Stimulated activated CD4-positive, alpha-beta T cell treated with anti-CD3 and anti-CD28 coated beads, Interleukin-2, amount 100 ng/mL, for 48 hours (primary cell): ENCODE measurements at places on chromosomes 1 and 21.

- no peak for DNase-seq
Measured at GRCh38 chr1:208159555-208160258, 84.5 kb downstream of the PLXNA2 start.

GRCh38 chr1:70899735-70900134 is 147.9 kb downstream of the PTGER3 start:
- DNase-seq: no peak

GRCh38 chr1:208603721-208604120 is 359.5 kb upstream of the PLXNA2 start:
- DNase-seq: no peak

DNA sequence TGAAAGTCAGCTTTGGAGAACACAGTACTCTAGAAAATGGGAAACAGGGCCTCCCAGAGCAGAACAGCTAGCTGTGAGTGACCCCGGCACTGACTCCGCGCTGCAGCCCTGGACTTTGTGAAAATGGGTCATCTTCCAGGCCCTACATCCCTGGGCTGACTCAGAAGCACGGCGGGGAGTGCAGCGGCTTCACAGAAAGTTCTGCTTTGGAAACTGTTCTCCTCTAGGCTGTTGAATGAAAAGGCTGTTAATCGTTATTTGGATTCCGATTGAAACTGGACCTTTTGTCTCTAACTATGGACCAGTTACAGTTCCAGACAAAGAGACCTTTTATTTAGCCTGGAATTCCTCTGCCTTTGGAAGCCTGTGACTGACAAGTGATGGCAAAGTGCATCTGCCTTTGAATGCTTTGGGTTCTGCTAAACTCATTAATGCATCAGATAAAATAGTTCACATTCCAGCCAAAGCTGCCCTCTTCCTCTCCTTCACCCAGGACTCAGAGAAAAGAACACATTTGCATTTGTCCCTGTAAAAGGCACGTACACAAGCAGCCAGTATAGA is 144.9 kb upstream of the HOOK1 start:
- no peak for DNase-seq

DNA sequence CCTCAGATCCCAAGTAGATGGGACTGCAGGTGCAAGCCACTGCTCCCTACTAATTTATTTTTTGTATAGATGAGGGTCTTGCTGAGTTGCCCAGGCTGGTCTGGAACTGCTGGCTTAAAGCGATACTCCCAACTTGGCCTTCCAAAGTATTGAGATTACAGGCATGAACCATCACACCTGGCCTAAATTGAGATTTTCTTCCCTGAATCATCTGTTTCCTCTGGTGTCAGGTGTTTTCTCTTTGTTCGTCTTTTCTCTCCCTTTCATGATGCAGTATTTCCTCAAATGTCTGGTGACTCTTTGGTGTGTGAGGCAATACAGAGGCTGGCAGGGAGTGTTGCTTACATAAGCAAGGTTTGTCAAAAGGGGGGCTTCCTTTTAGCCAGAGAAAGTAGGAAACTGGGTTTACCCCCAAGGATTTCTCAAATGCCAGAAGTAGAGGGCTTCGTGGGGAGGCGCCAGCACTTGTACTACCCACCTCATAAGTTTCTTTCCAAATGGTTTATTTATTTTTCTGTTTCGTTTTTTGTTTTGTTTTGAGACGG is 27.6 kb downstream of the CLDN14 start:
- DNase-seq: no peak

DNA sequence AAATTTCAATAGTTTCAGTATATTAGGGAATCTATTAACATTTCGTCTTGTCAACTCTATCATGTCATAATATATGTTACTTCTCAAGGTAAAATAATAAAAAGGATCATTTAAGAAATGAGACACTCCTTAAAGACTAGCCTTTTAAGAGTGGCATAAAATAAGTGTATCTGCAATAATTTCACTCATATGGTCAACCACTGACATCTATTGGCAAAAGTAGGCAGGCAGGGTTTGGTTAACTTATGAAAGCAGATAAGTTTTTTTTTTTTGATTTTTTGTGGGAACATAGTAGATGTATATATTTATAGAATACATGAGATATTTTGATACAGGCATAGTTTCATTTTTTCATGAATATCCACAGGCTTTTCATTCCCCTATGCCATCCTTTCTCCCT is 5.5 kb upstream of the RGS21 start:
- no peak for DNase-seq

GRCh38 chr1:26970810-26971209 is 10.5 kb upstream of the KDF1 start:
- DNase-seq: no peak

- no peak for DNase-seq
Measured at GRCh38 chr1:97573553-97573952, 347.3 kb downstream of the DPYD start.

GRCh38 chr21:46253610-46254124 is 25.1 kb upstream of the LSS start:
- DNase-seq: no peak

DNA sequence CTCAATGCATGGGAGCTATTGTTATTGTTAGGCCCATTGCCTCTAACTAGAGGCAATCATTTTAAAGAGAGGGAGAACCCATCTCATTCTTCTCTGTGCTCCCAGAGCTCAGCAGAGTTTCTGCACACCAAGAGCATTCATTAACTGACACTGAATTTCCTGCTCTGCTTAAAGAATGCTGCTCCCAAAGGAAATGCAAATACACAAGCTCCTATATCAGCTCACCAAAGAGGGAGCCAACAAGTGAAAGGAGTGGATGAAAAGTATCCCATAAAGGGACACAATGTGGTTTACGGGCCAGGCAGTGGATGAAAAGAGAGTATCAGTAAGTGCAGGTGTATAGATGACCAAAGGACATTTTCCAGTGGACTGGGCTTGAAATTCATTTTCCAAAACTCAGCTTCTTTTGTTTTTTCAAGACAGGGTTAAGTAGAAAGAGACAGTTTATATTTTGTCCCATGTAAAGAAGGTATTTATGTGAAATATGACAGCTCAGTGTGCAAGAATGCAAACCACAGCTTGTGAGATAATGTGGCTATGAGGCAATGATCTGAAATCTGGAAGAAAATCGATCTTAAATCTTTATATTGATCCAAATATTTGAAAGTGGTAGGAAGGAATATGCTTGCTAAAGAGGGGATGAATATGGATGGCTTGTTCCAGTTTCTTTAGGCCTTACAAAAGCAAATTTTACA is 207.7 kb upstream of the CAMK1G start:
- no peak for DNase-seq

DNA sequence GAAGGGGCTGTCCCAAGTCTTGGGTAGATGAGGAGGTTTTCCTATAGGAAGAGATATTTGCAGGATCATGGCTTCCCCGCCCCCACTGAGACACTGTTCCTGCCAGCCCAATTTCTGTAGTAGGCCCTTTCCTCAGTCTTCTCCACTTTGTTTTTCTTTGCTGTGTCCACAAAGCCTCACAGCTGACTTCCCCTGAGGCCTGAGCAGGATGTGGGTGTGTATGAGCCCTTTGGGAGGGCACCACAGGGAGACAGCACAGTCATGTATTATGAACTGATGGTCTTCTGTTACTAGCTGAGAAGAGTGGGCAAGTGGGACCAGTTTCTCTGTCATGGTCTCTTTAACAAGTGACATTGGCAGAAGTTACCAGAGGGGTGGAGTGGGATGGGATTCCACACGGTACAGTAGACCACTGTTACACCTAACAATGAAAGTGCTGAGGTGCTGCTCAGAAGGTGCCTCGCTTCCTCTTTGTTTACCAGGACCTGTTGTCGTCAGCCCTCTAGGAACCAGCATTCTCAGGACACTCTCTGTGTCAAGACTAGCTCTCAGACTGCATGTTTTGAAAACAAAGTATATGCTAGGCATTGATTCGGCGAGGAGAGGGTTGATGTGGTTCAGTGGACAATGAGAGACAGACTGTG is 253.8 kb upstream of the HOOK1 start:
- no peak for DNase-seq

DNA sequence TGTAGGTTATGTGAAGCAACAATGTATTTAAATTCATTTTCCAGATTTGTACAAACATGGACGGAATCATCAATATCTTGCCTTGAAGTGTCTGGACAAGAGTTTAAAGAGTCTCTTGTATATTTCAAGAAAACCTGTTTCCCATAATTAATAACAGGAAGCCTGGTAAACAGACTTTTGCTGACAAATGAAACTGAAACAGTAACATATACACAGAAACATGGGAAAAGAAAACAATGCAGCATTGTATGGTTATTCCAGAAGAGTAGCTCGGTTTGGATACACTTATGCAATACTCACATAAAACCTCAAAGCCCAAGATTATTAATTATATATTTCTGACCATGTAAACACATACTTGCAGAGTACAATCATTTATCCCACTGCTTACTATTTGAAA is 265.5 kb downstream of the PTPRC start:
- DNase-seq: no peak

DNA sequence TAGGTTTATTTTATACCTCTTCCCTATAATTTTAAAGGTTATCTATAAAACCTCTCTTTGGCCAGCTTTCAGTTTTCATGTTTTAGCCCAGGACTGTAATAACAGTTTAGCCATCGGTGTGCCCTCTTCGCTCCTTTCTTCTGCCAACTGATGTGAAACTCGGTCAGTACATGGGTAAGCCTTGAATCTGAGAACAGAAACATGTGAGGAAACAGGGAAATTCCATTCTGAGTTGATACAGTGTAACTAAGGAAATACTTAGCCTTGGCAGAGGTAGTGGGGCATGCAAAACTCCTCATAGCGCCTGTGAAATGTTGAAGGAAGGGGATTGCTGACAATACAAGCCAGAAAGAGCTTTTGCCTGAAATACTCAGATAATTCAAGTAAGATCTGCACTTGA is 465.2 kb downstream of the NCAM2 start:
- no peak for DNase-seq

- no peak for DNase-seq
Measured at GRCh38 chr21:32728848-32729247, 1.0 kb upstream of the SYNJ1 start.

GRCh38 chr1:89711140-89711778 is 78.3 kb downstream of the LRRC8C start:
- no peak for DNase-seq

DNA sequence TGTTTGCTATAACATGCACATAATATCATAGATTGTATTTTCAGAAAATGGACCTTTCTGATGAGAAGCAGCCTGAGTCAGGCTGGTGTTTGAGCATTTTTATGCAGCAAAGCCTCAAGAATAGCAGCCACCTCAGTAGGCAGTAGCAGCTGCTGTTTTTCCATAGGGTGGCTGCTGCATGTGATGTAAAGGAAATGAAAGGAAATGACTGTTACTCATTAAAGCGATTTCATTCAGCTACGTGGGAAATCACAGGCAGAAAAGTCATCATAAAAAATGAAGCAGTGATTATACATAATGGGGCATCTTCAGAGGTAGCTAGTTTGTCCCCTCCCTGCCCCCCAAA is 110.4 kb downstream of the PATJ start:
- DNase-seq: no peak

DNA sequence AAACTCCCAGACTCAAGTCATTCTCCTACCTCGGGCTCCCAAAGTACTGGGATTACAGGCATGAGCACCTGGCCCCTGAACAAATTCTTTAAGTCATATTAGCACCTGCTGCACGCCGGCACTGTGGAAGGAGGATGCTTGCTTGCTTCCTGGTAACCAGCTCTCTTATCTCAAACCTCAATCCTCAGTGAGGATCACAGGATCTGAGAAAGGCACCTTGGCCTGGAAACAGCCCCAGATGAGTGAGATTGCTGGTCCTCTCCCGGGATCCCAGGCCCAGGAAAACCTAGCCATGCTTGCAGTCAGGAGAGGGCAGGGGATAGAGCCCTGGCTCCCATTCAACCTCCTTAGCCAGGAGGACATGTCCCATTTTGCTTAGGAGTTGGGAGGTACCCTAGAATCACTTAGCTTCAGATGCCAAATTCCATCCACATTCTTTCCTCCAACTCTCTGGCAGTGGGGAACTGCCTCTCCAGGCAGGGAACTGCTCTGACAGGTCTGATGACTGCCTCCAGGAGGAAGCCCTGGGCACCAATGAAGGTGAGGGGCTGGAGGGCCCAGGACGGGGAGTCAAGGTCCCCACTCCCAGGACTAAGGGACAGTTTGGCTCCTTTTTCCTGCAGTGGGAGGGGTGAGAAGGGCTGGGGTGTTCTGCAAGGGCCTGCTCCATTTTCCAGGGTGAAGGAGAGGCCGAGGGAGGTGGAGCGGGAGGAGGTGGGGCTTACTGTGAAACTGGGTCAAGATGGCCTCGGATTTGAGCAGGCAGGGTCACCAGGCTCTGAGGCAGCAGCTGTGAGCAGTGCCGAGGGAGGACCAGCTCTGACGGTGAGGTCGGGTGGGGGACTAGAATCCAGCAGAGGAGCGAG is 9.5 kb downstream of the GPR37L1 start:
- no peak for DNase-seq

DNA sequence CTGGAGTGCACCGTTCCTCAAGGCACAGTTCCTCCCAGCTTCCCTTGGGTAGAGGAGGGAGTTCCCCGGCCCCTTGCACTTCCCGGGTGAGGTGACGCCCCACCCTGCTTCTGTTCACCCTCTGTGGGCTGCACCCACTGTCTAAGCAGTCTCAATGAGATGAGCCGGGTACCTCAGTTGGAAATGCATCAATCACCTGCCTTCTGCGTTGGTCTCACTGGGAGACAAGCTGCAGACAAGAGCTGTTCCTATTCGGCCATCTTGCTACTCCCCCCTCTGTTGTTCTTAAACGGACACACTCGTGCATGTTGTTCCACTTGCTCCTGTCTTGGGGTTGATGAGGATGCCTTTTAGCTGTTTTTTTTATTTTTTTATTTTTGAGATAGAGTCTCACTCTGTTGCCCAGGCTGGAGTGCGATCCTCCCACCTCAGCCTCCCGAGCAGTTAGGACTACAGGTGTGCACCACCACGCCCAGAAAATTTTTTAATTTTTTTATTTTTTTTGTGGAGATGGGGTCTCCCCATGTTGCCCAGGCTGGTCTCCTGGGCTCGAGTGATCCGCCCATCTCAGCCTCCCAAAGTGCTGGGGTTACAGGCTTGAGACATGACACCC is 3.0 kb upstream of the MORC3 start:
- no peak for DNase-seq

DNA sequence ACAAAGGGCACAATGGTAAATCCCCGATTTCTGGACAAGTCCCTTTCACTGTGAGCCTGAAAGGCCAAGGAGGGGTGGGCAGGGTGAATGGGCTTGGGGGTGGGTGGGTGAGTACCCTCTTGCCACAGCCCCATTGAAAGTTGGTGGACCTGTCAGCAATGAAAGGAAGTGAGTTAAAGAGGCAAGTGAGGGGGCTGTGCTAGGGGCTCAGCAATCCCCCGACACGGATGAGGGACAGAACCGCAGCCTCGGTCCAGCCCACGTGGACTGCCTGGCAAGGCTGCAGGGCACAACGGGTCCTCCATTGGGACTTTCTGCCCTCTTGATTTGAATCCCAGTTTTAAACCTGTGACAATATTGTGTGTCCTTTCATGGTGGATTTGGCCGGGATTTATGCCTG is 255.3 kb downstream of the FOXD2 start:
- no peak for DNase-seq

DNA sequence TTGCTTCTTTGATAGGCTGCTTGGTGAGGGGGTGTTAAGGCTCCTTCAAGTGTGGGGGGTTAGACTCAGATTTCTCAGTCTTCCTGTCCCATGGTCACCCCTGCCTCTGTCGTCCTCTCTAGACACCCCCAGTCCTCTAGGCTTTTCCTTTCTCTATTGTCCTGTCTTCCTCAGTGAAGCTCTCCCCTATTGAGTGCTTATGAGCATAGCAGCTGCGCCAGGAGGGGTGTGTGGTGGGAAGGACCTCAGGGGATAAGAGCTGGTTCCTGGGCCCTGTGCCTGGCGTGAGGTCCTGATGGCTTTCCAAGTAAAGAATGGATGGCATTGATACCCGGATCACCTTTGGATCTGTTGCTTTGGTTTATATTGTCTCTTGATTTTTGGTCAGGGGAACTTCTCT is 69.1 kb downstream of the DIP2A start:
- no peak for DNase-seq
